AG08395 (cell line): ENCODE measurements at places on chromosomes 11 and 22.
A peak's percentile ranks its signal among the peaks of the same experiment; 100 is the strongest.

DNA sequence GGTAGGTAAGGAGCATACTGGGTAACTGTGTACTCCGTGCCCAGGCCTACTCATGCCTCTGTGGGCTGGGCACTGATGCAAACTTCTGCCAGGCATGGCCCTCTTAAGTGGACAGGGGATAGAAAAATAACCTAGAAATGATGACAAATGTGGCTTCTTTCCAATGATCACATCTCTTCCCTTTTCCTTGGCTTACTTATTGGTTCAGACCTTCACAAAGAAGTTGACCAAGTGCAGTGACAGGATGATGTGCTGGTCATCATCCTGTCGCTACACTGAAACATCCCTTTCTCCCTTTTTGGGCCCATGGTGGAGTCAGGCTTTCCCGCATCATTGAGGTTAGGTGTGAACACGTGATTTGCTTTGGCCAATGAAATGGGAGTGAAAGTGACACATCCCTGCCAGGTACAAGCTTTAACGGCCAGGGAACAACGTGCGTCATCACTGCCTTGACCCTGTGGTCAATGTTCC is 31.8 kb upstream of the APOBEC3A start:
- DNase-seq, result no peak

DNA sequence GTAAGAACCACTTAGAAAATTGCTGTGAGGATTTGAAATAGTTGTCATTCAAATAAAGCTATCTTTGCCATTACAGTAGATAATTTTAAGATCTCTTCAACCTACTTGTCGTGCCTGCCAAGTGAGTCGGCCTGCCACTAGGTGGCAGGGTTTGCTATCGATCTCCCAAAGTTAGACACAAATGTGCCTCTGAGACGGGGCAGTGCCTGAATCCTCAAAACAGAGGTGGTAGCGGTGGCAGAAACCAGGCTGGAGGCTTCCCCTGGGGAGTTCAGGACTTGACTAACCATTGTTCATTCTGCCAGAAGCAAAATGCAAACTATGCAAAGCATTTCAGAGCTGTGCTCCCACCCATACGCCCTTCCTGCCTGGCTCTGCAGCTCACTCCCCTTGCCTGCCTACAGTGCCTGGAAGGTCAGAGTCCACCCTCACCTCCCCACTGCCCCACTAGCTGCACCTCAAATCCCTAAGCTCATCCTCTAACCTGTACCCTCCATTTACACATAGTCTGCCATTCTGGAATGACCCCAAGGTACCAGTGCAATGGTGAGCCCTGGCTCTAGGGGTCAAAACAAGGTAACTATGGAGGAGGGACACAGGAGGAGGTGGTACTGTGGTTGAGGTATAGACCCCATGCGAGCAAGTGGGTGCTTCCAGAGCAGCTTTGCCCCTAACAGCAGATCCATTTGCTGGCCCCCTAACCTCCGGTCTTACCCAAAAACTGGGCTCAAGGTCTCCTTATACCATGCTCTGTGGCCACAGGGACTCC is 82.1 kb downstream of the C11orf58 start:
- peak; percentile 88 for DNase-seq

DNA sequence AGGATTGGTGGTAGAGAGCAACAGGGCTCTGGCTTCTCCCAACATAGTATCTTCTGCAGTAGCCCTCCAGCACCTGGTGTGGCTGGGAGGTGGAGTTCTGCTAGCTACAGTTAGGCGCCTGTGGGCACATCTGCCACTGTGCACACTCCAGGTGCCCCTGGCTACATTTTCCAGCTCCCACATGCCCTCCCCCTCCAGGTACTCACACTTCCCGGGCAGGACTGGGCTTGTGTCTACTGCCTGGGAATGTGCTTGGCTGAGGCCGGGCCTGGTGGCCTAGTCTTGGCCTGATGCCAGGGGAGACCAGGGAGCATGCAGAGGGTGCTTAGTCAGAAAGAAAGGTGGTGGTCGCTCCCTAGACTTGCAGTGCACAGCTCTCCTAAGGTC is 15.8 kb downstream of the PHLDB1 start:
- DNase-seq, result no peak

DNA sequence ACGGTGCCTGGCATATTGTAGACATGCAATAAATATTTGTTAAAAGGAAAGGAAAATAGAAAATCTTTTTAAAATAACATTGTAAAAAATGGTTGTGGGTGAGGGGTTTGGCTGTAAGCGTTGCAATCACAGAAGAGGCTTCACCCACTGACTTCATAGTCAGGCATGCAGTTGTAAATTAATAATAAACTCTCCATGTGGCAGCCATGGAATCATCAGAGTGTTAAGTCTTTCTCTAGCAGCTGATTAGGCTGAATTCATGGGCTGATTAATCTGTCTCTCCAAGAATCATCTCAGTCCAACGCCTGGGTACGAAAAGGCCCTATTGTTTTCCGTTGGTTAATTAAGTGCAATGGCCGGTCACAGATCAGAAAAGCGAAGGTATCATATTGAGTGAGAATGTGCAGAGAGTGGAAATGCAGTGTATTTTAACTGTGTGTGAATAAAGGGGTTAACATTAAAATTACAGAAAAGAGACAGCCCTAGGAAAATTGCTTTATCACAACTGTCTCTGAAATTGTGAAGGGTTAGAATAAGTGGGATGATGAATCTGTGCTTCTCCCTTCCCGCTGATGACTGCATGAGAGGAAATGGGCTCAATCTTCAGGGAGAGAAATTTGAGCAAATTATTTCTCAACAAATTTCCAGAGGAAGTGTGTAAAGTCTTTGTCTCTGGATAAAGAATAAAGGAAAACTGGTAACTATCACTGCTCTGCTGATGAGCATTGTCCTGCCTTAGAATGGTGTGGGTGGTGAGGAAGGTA is 269.0 kb downstream of the FAM76B start:
- DNase-seq, result no peak

- DNase-seq, result no peak
Measured at GRCh38 chr22:43740587-43741270, 71.4 kb downstream of the EFCAB6 start.

GRCh38 chr11:100684101-100685065 is 2.7 kb upstream of the ARHGAP42 start:
- DNase-seq, result no peak

GRCh38 chr22:44944883-44945601 is 64.8 kb downstream of the PHF21B start:
- DNase-seq, result no peak

DNA sequence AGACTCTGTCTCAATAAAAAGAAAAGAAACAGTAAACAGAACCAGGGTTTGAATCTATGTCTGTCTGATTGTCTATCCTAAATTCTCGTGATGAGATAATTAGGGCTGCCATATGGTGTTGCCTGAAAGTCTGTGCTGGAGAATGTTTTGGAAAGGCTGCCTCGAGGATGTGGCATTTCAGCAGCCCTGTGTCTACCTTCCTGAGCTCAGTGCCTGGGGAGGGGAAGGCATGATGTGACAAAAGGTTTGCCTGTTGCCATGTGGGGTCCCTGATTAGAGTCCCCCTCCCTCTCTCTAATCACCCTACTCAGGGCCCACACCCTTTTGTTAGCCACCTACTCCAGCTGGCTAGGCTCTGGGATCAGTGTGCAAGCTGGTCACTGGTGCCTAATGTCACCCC is 15.2 kb downstream of the CD82 start:
- DNase-seq, result no peak

DNA sequence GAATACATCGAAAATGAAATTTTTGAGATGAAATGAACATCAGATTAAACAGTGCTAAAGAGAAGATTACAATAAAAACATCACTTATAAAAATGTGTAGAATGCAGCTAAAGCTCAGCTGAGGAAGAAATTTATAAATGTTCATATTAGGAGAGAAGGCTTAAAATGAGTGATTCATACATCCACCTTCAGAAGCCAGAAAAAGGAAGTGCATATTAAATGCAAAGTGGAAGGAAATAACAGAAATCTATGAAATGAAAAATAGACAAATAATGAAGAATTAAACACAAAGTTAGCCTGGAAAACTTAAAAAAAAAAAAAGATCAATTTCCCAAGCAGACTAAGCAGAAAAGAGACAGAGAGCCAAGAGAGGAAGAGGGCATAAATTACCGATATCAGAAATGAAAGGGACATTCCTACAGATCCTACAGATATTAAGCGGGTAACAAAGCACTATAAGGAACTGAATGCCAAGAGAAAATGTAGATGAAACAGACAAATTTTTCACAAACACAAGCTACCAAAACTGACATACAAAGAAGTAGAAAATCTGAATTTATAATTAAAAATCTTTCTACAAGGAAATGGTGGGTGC is 7.2 kb upstream of the MOB2 start:
- DNase-seq, result no peak

- DNase-seq, result no peak
Measured at GRCh38 chr22:27788500-27789288, 12.9 kb downstream of the MN1 start.

GRCh38 chr11:66338276-66339161 is 2.3 kb upstream of the RIN1 start:
- DNase-seq, result no peak

- peak; percentile 35 for DNase-seq
Measured at GRCh38 chr22:32562401-32562800, 87.8 kb downstream of the FBXO7 start.

DNA sequence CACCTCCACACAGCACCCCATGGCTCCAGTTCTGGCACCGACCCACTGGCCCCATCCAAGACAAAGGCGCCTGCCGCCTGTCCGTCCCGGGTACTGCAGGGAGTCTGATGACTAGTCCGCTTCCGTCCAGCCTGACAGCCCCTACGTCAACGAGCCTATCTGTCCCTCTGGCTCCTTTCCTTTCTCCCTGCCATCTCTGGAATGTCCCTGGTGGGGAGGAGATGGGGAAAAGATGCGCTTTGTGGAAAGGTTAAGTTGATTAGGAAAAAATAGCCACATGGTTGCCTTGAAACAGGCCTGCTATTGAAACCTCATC is 10.4 kb downstream of the PDGFB start:
- no peak for DNase-seq

DNA sequence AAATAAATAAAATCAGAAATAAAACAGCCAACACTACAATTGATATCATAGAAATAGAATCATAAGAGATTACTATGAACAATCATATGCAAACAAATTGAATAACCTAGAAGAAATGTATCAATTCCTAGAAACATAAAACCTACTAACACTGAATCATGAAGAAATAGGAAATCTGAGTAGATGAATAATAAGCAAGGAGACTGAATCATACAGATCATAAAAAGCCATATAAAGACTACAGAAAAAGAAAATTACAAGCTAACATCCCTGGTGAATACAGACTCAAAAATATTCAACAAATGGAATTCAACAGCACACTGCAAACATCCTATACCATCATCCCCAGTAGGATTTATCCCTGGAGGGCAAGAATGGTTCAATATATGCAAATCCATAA is 135.6 kb downstream of the SBF2 start:
- DNase-seq, result no peak

DNA sequence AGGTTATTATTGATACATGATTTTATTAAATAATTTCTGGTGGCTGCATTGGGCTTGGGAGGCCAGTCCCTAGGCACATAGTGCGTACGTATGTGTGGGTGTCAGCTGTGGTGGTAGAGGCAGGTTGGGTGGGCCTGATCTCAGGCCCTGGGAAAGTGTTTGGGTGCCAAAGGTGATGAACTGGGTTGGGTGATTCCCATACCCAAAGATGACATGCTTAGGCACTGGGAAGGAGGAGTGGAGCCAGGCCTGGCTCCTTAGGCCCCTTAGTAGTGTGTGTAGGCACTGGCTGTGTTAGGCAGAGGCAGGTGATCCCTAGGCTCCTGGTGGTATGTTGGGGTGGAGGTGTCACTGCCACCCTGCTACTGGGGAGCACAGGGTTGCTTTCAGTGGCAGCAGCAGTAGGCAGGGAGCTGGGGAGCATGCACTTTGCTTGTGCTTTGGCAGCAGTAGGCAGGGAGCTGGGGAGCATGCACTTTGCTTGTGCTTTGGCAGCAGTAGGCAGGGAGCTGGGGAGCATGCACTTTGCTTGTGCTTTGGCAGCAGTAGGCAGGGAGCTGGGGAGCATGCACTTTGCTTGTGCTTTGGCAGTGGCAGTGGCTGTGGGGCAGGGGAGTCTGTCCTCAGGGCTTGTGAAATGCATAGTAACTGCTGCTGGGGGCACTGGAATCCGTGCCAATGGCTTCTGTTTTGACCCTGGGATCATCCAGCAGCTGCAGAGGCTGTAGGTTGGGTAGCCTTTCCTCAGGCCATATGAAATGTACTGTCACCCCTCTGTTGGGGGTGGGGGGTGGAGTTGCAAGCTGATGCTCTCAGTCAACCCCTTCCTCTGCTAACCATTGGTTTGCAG is 84.4 kb downstream of the RRM1 start:
- no peak for DNase-seq

GRCh38 chr11:64294774-64295173 is 3.7 kb downstream of the KCNK4 start:
- peak; percentile 61 for DNase-seq

GRCh38 chr11:29996016-29996415 is 20.8 kb downstream of the KCNA4 start:
- no peak for DNase-seq

- no peak for DNase-seq
Measured at GRCh38 chr22:41911001-41911611, 3.8 kb downstream of the SHISA8 start.

DNA sequence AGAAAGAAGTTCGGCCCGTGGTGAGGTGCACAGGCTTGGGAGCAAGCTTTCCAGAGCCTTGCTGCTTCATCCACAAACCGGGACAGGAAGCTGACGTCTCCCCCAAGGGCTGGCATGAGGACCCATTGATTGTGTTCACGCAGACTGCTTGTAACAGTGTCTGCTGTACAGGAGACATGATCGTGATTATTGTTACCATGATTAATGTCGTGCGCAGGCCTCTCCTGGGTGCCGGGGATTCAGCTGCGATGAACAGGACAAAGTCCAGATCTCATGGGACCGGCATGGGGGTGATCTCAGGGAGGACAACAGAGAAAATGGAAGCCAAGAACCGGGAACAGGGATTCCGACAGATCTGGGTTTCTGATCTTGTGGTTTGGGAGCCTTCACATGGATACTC is 219.9 kb downstream of the BRD1 start:
- DNase-seq, result no peak

- no peak for DNase-seq
Measured at GRCh38 chr11:92111287-92111686, 113.3 kb upstream of the FAT3 start.

- DNase-seq, result no peak
Measured at GRCh38 chr11:40819230-40819629, 640.2 kb downstream of the LRRC4C start.

DNA sequence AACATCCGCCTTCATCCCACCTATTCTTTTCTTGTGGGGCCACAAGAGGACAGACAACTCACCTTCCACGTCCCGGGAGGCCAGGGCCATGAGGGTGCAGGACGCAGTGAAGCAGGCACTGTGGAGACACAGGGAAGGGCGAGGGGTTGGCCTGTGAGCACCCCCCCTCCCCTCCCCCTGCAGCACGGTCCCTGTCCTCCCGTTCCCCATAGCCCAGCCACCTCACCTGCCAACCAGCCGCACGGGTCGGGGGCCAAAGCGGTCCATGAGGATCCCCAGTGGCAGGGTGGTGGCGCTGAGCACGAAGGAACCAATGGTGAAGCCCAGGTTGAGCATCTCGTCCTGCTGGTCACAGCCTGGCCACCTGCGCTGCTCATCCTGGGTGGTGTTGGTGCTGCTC is 14.6 kb downstream of the SLC43A1 start:
- DNase-seq, result no peak
